Urothelium cell line (cell line): ENCODE measurements at places on chromosomes 12 and 14.

GRCh38 chr12:52428121-52428520 is 6.0 kb downstream of the KRT75 start:
- DNase-seq = no peak

DNA sequence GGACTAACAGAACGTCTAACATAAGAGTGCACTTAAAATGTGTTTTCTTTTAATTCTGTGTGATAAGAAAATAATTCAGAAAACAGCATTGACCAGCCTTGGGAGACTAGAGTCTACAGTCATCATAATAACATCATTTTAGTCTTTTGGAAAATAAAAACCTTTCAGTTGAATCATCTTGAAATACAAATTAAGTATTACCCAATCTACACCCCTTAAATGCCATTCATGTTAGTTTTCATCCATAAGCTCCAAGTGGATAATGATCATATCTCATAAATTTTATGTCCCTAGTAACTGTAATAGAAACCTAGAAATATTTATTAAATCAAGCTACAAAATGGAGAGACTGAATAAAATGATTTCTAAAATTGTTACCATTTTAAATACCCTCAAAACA is 32.4 kb downstream of the EPS8 start:
- DNase-seq = no peak

GRCh38 chr12:127820271-127820670 is 446.7 kb upstream of the TMEM132C start:
- DNase-seq = no peak

GRCh38 chr14:41378526-41378925 is 228.2 kb upstream of the LRFN5 start:
- no peak for DNase-seq

- peak; percentile 49 for DNase-seq
Observed at GRCh38 chr14:58501214-58501816, 73.8 kb downstream of the KIAA0586 start.
